ENCODE measurements at places on chromosomes 7 and 10.

DNA sequence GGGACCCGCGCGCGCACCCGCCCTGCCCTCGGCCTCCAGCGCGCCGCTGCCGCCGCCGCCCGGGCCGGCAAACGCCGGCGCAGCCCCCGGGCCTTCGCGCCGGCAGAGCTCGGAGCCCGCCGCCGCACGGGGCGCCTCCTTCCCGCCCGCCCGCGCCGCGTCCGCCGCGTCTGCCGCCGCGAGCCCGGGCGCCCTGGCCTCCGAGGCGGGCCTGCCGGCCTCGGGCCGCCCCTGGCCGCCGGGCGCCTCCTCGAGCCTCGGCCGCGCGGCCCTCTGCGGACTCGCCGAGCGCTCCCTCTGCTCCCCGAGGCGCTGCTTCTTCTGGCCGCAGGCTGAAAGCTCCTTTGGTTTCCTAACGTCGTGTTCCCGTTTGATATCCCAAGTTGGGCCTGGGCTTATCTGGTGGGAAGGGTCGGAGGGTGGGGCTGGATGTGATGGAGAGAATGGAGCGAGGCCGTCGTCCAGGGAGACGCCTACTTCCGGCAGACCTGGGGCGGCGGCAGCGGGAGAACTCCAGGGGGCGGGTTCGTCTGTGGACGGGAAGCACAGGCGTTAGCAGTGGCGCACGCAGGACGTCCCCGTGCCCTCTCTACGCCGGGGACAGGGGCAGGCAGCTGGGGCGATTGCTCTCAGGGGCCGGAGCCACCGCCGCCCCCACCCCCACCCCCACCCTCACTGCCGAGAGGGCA is 221.0 kb downstream of the PHTF2 start:
- DNase-seq = peak; percentile 42

GRCh38 chr10:34406463-34407323 is 408.4 kb downstream of the PARD3 start:
- DNase-seq = no peak

DNA sequence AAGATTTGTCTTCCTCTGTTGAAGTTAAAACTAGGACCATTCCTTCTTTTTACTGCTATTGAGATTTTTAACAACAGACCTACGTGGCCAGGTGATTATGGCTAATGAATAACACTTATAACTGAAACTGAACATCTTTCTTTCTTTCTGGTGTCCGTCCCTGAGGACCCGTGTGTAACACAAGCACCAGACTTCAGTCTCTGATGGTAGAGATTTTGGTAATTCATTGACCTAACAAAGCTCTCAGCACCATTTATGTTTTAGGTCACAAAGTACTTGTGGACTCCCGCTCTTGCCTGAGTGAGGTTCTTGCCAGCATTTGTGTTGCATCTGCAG is 40.4 kb upstream of the TMEM229A start:
- DNase-seq = no peak

DNA sequence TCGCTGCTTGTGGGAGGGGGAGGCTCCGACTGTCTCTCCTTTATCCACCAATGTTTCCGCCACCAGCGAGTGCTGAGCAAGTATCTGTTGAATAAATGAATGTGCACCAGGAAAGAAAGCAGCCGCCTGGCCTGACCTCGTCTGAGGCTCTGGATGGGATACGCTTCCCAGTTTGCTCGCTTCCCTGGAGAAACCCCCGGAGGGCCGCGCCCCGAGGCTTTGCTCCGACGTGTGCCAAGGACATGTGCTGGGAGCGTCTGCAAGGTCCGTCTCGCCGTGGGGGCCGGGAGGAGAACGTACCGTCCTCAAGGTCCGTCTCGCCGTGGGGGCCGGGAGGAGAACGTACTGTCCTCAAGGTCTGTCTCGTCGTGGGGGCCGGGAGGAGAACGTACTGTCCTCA is 536.4 kb downstream of the DNAJB6 start:
- DNase-seq = no peak

DNA sequence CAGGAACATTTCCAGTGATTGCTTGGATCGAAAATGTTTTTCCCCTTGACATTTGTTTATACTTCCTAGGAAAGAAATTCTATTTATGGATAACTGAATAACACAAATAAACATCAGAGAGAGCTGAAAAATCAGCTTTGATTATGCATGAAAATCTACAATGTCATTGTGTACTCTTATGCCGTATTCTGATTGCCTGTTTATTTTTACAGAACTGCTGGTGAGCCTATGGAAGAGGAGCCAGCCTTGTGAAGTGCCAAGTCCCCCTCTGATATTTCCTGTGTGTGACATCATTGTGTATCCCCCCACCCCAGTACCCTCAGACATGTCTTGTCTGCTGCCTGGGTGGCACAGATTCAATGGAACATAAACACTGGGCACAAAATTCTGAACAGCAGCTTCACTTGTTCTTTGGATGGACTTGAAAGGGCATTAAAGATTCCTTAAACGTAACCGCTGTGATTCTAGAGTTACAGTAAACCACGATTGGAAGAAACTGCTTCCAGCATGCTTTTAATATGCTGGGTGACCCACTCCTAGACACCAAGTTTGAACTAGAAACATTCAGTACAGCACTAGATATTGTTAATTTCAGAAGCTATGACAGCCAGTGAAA is 121.5 kb downstream of the TWIST1 start:
- no peak for DNase-seq

DNA sequence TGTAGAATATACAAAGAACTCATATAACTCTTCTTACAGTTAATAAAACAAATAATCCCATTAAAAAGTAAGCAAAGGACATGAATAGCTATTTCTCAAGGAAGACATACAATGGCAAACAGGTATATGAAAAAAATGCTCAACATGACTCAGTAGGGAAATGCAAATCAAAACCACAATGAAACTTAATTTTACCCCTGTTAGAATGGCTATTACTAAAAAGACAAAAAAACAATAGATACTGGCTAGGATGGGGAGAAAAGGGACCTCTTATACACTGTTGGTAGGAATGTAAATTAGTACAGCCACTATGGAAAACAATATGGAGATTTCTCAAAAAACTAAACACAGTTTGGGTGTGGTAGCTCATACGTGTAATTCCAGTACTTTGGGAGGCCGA is 37.8 kb downstream of the HERPUD2 start:
- DNase-seq = no peak

DNA sequence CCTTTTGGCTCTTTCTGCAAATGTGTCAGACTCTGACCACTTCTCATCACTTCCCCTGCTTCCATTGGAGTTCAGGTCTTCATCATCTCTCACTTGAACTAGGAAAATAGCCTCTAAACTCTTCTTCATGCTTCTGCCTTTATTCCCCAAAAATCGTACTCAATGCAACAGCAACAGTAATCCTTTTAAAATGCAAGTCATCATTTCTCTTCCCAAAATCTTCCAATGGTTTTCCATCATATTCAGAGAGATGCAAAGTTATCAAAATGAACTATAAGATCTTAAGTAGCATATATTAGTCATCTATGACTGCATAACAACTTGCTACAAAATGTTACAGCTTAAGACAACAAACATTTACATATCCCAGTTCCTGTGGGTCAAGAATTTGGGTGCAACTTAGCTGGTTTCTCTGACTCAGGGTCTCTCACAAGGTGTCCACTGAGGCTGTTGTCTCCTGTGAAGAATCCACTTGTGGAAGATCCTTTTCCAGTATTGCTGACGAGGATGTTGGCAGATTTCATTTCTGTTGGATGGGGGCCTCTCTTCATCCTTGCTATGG is 31.0 kb upstream of the ETV1 start:
- DNase-seq = peak; percentile 24

DNA sequence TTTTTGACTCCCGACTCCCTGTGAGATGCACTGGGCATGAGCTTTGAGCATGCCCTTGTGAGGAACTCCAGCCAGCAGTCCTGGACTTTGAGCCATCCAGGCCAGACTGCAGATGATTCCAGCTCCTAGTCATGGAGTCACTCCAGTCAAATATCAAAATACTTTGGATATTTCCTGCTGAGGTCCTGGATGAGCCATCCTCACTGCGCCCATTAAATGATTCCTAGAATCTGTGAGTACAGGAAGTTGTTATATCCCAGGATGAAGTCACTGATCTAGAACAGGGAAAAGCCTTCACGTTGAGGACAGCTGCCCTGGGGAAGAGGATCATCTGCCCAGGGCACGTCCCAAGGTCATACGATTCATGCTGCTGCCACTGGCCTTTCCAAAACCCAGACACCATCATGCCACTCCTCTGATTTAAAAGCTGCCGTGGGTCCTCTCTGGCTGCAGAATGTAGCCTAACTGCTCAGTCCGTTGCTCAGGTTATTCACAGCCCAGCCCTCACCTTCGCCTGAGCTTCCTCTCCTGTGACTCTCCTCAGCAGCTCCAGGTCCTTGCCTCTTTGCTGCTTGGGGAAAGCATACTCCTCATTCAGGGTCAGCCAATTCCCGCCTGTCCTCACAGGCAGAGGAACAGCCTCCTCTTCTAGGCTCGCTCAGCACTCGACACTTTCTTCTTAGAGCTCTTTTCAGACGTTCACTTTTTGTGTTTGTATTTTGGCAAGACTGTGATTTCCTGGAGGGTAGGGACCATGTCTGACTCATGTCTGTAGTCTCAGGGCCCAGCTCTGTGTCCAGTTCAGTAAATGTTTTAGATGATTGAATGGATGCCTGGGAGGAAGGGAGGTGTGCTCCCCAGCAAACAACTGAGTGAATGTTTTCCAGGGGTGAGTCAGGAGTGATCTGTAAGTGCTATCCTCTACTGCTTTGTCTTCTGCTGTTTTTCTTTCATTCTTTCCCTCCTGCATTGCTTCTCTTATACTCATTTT is 157.8 kb downstream of the SNX10 start:
- peak; percentile 84 for DNase-seq

DNA sequence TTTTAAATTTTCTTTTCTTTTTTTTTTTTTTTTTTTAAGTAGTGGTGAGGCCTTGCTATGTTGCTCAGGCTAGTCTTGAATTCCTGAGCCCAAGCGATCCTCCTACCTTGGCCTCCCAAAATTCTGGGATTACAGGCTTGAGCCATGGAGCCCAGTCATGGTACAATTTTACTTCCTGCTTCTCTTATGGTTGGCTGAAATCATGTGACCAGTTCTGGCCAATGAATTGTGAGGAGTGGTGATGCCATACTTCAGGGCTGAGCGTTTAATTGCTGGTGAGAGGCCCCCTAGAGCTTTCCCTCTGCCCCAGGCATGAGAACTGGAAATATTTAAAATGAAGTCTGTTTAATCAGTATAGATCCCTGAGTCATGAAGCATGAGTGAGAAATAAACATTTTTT is 22.2 kb upstream of the BAIAP2L1 start:
- peak; percentile 9 for DNase-seq

DNA sequence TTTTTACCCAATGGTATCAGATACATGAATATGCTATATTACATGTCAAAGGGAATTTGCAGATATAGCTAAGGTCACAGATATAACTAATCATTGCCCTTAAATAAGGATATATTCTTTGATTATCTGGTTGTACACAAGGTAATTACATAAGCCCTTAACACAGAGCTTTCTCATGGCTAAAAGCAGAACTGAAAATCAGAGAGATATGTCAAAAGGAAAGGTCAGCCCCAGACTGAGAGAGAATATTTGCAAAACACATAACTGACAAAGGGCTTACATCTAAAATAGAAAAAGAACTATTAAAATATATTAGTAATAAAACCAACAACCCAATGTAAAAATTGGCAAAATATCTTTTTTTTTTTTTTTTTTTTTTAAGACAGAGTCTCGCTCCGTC is 1029.5 kb upstream of the LRRN3 start:
- DNase-seq = no peak

DNA sequence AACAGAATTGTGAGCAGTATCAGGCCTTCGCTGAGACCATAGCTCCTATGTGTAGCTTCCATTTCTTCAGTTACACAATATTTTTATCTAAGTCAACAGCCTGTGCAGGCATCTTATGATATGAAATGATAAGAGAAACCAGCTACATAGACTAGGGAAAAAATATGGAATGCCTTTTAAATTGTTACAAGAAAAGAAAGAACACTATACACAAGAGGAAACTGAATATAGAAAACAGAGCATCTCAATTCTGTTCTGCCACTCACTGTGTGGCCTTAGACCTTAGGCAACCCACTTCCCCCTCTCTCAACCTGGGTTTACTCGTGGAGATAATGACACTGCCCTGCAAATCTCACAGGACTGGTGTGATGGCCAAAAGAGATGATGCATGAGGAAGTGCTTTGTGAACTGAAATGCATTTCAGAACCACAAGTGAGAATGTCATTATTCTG is 132.9 kb downstream of the LRRN3 start:
- no peak for DNase-seq

GRCh38 chr10:63114031-63114814 is 18.9 kb upstream of the NRBF2 start:
- DNase-seq = peak; percentile 87

DNA sequence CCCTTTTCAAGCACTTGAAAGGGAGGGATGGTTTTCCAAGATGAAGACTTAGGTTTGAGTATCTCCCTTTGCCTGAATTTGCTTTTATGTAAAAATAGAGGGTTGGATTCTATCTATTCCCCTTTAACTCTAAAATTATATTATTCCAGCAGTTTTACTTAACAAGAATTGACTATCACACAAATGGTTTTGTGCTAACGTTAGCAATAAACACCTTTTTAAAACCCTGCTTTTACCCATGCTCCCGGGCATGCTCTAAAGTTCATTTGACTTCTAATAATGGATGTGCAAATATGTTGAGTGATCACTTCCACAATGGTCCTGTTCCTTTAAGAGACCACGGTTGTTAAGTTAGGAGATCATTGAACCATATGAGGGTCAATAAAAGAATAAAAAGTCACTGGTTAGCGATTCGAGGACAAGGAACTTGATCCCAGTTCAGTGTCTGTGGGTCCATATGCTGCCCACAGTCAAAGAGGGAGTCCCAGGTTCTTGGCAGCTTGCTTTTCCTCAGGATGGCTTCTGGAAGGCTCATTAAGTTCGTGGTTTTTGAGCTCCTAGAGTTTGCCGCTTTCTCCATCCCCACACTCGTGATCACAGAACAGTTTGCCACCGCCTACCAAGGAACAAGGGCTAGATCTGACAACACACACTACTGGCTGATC is at the start of gene TMEM236:
Gene TMEM236, plus strand, starts transcription at position 421 of the 665 bp plus-strand sequence. Its CDS starts 95 bp downstream, at position 516.
- DNase-seq = no peak

Measured in mammary epithelial cell (primary cell).